Activated CD4-positive, alpha-beta T cell treated with anti-CD3 and anti-CD28 coated beads, Interleukin-2, amount 10 ng/mL, durations not matched to agents 7 days and 5 days (primary cell): ENCODE measurements at places on chromosomes 1 and 21.
A peak's percentile ranks its signal among the peaks of the same experiment; 100 is the strongest.

DNA sequence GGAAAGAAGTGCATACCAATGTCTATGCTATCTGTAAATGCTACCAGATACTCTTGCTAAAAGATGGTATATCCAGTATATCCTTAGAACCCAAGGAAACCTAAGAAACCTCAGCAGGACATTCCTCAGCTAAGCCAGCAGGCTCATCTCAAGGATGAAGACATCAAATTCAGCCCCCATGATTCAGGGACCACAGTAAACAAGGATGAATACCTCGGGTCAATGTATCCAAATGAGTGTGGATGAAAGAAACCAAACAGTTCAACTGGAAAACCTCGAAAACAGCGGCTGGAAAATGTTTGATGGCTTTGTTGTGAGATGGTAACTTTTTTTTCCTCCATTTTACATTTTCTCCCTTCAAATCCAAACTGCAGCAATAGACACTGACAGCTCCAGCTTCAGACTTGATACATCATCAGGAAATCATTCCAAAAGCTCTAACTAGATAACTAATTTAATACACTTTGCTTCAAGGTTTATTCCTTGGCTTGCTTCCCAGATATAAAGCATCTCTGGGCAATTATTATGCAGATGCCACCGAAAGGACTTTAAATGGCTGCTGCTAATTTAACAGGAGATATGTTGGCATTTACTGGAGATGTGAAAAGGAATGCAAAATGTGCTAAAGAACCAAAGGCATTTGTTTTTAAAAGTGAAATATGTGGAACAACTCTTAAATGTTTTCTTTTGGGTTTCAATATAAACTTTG, 73.6 kb downstream of the SMYD2 start:
- DNase-seq = no peak
- peaks cover 5% of the 10 kb centered on the region for H3K27me3 ChIP-seq
- H3K27ac ChIP-seq = no peak overlapping the region
- H3K4me1 ChIP-seq = no peaks in the 10 kb centered on the region
- no peaks in the 10 kb centered on the region for H3K36me3 ChIP-seq

- no peaks in the 10 kb centered on the region for H3K27me3 ChIP-seq
- H3K4me1 ChIP-seq = peaks cover 18% of the 10 kb centered on the region
- DNase-seq = no peak
- no peaks in the 10 kb centered on the region for H3K36me3 ChIP-seq
Measured at GRCh38 chr1:235911876-235912275, 45.2 kb upstream of the LYST start.

- H3K36me3 ChIP-seq = peaks cover 5% of the 10 kb centered on the region
- DNase-seq = no peak
- H3K4me1 ChIP-seq = peaks cover 14% of the 10 kb centered on the region
- no peak overlapping the region for H3K27ac ChIP-seq
Measured at GRCh38 chr21:43986544-43987451, 25.3 kb upstream of the TRAPPC10 start.

DNA sequence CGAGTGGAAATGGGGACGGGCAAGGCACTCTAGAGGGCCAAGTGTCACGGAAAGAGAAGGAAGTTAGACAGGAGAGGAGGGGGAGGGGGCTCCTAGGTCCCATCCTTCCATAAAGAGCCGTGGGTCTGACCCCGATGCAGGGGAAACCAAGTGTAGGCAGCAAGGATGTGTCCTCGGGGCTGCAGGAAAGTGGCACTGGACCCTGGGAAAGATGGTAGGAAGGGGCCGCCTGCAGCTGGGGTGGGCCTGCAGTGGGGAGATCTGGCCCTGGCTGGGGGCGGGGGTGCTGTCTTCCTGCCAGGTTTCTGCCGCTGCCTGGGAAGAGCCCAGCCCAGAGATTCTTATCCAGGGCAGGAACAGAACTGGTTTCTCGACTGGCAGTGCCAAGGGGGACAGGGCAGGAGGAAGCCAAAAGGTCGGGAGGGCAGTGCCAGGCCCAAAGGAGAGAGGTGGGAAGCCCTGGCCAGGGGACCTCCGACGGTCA, 12.9 kb downstream of the CRABP2 start:
- no peak overlapping the region for H3K27ac ChIP-seq
- H3K36me3 ChIP-seq = no peaks in the 10 kb centered on the region
- H3K4me1 ChIP-seq = peaks cover 24% of the 10 kb centered on the region
- no peak overlapping the region for H3K4me3 ChIP-seq
- peaks cover 66% of the 10 kb centered on the region for H3K27me3 ChIP-seq

GRCh38 chr1:235834620-235835019, 32.1 kb downstream of the LYST start:
- no peak overlapping the region for H3K4me3 ChIP-seq
- no peaks in the 10 kb centered on the region for H3K27me3 ChIP-seq
- no peak overlapping the region for H3K27ac ChIP-seq
- H3K4me1 ChIP-seq = peaks cover 10% of the 10 kb centered on the region
- no peak for DNase-seq
- peaks cover 5% of the 10 kb centered on the region for H3K36me3 ChIP-seq

- no peaks in the 10 kb centered on the region for H3K27me3 ChIP-seq
- peaks cover 17% of the 10 kb centered on the region for H3K4me1 ChIP-seq
- no peak overlapping the region for H3K4me3 ChIP-seq
- peaks cover 59% of the 10 kb centered on the region for H3K36me3 ChIP-seq
- no peak for DNase-seq
Measured at GRCh38 chr1:116405241-116406135, 32.4 kb downstream of the ATP1A1 start.

DNA sequence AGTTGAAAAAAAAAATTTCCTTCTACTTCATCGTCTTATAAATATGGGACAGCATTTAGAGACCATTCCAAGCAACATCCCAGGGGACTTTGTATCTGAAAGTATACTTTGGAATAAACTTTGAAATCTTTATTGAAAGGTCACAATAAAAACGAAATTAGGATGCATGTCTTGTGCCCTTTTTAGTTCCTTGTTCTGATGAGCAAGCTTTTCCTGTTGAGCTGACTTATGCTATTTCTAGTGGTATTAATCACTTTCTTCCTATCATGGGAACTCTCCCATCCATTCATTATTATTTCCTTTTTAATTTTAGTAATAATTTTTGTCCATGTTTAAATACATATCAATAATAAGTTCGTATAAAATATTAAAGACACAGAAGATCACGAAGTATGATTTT, 4.0 kb upstream of the GBP2 start:
- peak overlapping the region; percentile 91 for H3K27ac ChIP-seq
- H3K4me1 ChIP-seq = peaks cover 34% of the 10 kb centered on the region
- H3K4me3 ChIP-seq = no peak overlapping the region
- DNase-seq = no peak
- H3K27me3 ChIP-seq = no peaks in the 10 kb centered on the region

DNA sequence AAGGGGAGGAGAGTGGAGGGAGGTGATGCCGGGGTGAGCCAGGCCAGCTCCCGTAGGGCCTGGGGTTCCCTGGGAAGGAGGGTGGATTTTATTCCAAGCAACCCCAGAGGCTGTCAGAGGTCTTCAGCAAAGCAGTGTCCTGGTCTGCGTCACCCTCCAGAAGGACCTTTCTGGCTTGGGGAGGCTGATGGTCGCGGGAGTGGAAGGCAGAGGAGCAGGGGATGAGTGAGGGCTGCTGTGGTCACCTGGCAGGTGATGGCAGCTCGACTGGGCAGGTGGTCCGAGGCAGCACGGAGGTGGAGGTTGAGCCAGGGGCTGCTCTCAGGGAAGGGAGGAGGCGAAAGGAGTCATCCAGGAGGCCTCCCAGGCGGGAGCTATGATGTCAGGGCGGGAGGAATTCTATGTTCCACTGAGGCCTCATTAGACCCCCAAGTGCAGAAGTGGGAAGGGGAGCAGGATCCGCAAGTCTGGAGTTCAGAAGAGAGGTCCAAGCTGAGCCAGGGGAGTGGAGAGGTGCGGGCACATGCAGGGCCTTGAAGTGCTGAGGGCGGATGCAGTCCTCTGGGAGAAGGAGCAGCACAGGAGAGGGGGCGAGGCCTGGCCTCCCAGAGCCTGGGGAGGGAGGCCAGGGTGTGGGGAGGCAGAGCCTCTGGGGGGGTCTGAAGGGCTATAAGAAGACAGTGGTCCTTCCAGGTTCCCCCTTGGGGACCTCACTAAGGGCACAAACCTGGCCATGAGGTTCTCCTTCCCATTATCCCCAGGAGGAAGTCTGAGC, 33.3 kb downstream of the BMP8A start:
- peaks cover 12% of the 10 kb centered on the region for H3K4me1 ChIP-seq
- H3K27me3 ChIP-seq = no peaks in the 10 kb centered on the region
- no peak overlapping the region for H3K4me3 ChIP-seq
- peaks cover 4% of the 10 kb centered on the region for H3K36me3 ChIP-seq
- H3K27ac ChIP-seq = no peak overlapping the region

DNA sequence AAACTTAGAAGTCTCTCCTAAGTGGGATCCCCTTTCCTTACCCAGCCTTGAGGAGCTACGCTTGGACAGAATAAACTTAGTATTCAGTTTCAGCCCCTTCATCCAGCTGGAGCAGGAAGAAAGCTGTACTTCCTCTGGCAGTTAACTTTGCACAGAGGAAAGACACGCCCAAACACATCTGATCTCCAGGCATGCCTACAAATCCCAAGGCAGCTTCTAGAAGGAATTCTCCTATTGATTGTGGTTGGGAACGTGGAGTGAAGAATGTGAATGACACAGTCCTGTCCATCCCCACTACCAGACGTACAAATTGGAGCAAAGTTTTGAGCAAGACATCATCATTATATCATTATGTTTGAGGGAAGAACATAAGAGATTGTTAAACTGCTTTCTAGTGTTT, 6.6 kb upstream of the AK4 start:
- H3K27ac ChIP-seq = no peak overlapping the region
- peaks cover 30% of the 10 kb centered on the region for H3K27me3 ChIP-seq
- DNase-seq = no peak
- H3K4me3 ChIP-seq = no peak overlapping the region

DNA sequence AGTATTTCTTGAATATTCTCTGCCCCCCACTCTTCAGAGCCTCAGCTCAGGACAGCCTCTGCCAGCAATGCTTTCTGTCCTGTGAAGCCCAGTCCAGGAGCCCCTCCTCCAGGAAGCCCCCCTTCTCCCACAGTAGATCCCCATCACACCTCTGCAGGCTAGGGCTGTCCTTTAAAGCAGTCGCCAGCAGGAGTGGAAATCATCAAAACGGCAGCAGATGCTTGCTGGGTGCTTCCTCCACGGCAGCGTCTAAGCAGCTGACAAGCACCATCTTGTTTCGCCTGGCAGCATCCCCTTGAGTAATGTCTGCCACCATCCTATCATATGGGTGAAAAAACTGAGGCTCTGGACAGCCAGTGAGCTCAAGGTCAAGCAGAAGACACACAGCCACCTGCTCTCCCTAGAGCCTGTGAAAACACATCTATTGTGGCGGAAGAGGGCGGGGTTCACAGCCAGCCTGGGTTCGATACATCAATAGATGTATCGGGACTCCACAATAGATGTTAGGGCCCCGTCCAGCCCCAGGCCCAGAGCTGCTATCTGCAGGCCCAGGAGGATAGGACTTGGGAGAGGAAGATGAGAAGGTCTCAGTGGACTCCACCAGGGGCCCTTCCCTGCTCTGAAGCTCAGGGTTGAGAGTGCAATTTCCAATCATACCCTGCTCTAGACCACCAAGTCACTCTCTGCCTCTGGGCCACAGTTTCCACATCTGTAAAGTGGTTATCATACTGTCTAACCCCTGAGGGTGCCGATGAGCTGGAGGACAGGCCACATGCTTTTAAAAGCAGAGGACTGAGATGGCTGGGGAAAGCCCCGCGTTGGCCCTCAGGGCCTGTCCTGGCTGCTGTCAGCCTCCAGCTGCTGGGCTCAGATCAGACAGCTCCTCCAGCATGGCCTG, 17.5 kb downstream of the RUNX3 start:
- no peak overlapping the region for H3K4me3 ChIP-seq
- H3K27ac ChIP-seq = peak overlapping the region; percentile 72
- DNase-seq = no peak
- peaks cover 69% of the 10 kb centered on the region for H3K36me3 ChIP-seq

GRCh38 chr1:156356262-156356874, 12.6 kb upstream of the RHBG start:
- H3K36me3 ChIP-seq = no peaks in the 10 kb centered on the region
- peaks cover 23% of the 10 kb centered on the region for H3K27me3 ChIP-seq
- no peak for DNase-seq
- no peak overlapping the region for H3K27ac ChIP-seq
